ENCODE measurements at places on chromosomes 3 and 15.

DNA sequence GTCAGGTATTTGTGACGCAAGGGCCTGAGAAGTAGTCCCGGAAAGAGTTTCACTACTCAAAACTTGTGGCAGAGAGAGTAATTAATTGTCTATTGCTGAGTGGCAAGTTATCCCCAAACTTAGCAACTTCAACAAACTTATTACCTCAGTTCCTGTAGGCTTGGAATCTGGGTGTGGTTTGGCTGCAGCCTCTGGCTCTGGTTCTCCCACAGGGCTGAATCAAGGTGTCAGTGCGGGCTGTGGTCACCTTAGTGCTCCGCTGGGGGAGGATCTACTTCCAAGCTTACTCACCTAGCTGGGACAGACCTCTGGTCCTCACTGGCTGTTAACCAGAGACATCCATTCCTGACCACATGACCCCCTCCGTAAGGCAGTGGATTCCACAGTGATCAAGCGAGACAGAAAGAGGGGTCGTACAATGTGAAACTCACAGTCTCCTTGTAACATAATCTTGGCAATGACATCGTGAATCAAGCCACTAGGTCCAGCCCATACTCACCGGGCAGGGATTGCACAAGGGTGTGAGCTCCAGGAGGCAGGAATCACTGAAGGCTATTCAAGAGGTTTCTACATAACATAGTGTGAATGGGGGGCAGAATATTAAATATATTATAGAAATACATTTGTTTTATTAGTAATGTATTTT, 138.3 kb downstream of the RYR3 start:
- DNase-seq: no peak

- DNase-seq: no peak
Measured at GRCh38 chr15:101288905-101289513, 6.0 kb downstream of the SNRPA1 start.

GRCh38 chr3:28077572-28077971, 163.8 kb upstream of the CMC1 start:
- no peak for DNase-seq

- DNase-seq: no peak
Measured at GRCh38 chr3:140438736-140439470, 239.0 kb upstream of the TRIM42 start.

DNA sequence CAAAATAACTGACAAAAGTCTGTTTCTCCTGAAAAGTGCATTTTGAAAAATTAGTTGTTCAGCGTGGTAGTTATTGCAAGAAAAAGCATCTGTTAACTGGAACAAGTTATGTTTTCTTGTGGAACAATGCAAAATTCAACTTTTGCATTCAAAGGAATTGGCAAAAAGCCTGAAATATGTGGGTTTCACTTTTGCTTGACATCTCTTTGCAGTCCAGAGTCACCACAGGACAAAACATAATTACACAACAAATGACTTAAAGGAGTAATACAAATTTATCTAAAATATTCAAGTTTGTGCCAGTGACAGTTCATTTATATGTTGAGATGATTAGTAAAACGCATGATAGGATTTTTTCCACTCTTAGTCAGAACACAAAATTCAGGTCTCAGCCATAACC, 96.3 kb upstream of the P2RY1 start:
- DNase-seq: no peak

DNA sequence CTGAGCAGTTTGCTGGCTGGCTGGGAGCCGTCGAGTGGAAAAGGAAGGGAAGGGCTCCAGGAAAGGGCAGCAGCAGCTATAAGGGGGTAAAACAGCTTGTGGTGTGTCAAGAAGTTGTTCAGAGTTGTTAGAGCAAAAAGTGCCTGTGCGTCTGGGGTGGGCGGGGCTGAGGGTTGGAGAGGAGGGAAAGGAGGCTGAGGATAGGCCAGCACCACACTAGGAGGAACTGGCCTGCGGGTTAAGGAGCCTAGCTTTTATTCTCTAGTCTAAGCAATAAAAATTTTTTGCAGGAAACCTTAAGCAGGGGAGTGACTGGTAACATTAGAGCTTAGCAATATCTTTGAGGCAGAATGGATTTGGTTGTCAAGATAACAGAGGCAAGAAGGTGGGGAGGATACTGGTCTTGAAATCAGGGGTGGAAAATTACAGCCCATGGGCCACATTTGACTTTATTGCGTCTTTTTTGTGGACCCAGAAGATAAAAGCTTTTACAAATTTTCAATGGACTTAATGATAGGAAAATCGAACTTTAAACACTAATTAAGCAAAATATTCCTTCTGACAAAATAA, 134.5 kb upstream of the AADACL2 start:
- DNase-seq: no peak

DNA sequence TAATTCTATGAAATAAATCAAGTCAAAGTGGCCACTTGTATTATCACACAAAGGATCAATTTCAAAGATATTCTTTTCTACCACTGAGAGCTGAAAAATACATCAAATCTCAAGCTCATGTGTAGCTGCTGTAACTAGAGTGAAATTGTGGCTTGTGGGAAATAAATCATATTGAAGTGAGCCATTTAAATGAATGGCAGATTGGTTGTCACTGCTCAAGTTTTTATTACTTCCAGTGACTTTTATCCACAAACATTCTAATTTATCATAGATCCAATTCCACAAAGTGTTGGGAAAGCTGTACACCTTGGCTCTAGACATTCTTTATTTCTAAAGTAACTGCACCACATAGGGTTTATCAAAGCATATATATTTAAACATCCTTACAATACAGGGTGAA, 285.4 kb downstream of the CNTN3 start:
- DNase-seq: no peak

DNA sequence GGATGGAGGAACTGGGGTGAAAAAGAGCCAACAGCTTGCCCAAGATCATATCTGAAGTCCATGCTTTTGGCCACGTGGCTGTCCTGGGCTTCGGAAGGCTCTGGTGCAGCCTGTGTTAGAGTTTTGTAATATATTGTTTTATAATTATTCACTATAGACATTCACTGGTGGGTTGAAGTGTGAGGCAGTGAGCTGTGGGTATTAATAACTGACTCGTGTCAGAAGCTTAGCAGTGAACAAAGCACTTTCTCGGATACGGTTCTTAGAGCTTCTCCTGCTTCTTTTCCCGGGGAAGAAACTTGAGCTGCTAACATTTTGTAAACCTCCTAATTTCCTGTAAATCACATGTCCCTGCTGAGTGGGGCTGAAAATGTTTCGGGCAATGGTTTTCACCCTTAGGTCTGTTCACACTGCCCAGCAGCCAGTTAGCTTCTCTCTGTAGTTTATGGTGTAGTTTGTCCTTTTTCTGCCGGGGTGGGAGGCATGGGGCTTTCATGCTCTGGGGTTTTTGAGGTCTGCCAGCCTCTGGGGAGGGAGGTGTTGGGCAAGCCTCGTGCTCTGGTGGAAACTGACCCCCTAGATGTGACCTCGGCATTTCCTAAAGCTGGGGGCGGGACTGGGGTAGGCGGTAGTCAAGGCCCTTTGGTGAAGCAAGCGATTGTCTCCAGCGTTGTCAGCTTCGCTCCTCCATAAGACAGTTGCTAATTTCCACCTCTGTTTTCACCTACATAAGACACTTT, 1.7 kb downstream of the MRAS start:
- DNase-seq: no peak

GRCh38 chr15:88624971-88625490, 3.9 kb downstream of the AEN start:
- DNase-seq: no peak

DNA sequence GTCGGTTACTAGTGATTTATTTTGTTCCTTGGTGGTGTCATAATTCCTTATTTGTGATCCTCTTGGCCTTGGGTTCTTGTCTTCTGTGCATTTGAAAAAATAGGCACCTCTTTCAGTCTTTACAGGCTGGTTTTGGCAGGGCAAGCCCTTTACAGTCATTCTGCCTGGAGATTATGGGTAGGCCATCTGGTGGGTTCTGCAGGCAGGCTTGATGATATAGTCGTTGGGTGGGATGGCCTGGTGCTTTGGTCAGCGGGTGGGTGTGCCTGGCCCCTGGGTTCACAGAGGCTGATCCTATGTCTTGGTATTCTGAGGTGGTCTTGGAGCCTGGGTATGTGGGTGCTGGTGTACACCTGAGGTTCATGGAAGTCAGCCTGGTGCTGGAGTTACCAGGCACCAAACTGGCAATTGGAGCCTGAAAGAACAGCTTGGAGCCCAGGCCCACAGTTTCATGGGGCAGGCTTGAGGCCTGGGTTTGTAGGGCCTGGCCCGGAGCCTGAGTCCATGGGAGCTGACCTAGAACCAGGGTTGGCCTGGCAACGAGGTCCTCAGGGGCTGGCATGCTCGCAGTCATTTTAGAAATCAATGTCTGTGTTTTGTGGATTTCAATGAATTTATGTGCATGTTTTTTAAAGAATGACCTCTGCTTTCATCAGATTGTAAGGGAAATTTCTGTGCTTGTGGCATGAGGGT, 63.3 kb downstream of the DOCK3 start:
- DNase-seq: no peak

- DNase-seq: no peak
Measured at GRCh38 chr3:139129892-139130291, 85.2 kb upstream of the PRR23C start.

GRCh38 chr3:46301122-46301835, 52.6 kb upstream of the CCR2 start:
- no peak for DNase-seq

GRCh38 chr3:65368866-65369265, 669.9 kb downstream of the MAGI1 start:
- no peak for DNase-seq

- DNase-seq: no peak
Measured at GRCh38 chr3:127655641-127656040, 17.1 kb upstream of the ABTB1 start.

DNA sequence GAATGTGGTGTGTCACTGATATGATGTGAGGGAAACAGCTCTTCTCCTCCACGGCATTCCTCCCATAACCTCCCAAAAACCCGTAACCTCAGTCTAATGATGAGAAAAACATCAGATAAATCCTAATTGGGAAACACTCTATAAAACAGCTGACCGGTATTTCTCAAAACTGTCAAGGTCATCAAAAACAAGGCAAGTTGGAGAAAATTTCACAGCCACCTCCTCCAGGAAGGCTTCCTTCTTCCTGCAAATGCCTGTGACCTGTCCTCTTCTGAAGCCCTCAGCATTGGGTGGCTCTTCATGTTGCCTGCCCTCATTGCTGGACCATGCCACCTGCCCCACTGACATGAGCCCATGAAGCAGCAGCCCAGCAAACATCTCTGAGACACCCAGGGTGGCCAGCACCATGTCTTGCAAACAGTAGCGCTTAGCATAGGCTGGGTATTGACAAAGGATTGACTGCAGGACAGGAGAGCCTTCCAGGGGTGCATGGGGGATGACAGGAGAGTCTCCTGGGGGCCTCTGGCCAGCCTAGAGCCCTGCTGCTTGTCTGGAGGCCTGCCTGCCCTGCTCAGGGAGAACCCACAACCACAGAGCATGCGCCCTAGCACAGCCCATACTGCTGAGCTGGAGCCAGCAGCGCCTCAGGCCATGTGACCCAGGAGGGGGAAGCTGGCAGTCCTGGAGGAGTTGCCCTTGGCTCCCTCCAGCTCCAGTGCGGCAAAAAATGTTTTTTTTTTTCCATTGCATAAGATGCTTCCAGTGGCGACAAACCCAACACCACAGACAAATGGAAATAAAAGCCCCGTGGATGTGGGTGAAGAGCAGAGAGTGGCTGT, 49.7 kb downstream of the XXYLT1 start:
- DNase-seq: no peak

DNA sequence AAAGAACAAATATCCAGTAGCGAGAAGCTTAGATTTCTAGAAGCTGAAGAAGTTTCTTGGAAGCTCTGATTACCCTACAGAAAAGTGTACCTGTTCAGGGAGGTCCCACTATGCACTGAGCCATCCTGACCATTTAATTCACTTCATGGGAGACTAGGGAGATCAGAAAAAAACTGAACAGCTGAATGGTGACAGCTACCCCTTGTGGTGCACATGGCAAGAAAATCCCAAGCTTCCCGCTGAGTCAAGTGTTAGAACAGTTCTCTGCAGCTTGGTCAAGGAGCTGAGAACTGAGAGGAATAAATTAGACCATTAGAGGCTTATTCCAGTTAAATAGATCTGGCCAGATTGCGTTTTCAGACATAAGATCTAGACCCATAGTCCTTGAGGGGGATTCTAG, 197.2 kb upstream of the VEPH1 start:
- DNase-seq: no peak

GRCh38 chr3:27221264-27221932, 147.8 kb downstream of the NEK10 start:
- DNase-seq: no peak

DNA sequence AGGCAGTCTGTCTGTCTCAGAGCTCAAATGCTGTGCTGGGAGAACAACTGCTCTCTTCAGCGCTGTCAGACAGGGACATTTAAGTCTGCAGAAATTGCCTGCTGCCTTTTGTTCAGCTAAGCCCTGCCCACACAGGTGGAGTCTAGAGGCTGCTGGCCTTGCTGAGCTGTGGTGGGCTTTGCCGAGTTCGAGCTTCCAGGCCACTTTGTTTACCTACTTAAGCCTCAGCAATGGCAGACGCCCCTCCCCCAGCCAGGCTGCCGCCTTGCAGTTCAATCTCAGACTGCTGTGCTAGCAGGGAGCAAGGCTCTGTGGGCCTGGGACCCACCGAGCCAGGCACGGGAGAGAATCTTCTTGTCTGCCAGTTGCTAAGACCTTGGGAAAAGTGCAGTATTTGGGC, 25.0 kb upstream of the RPP14 start:
- DNase-seq: no peak

DNA sequence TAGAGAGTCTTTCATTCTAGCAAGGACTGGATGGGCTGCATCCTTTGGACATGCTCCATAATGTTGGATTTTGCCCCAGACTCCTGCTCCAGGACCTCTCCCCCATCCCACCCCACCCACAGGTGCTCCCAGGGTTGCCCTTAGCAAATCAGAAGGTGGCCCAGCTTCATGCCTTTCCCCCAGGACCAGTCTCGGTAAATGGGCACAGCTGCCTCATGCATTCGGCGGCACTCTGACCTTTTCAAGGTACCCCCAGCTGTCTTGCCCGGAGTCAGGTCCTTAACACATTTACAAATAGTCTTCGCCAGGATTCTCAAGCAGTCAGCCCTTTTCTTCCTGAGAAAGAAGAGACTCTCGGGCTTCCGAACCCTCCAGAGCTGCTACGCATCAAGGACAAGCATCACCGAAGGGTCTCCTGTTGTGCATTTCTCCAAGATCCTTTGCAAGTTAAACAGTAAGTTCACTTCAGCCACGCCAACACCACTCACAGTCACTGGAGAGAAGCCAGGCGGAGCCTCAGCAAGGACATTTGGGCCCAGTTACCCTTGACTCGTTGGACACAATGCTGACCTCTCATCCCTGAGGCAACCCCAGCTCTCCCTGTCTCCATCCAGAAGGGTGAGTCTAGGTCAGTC, 287.8 kb downstream of the FAM43A start:
- no peak for DNase-seq

Measured in stimulated activated effector memory CD8-positive, alpha-beta T cell treated with anti-CD3 and anti-CD28 coated beads, Interleukin-12 subunit alpha, Interleukin-12 subunit beta, amount 100 ng/mL, for 72 hours (primary cell).